ENCODE measurements at places on chromosomes 16 and 17.

GRCh38 chr17:29664743-29665480 is 42.2 kb upstream of the CORO6 start:
- no peak for DNase-seq

GRCh38 chr16:66207883-66208265 is 158.6 kb upstream of the CDH5 start:
- no peak for DNase-seq

GRCh38 chr17:81486199-81486810 is 26.3 kb downstream of the ACTG1 start:
- no peak for DNase-seq

DNA sequence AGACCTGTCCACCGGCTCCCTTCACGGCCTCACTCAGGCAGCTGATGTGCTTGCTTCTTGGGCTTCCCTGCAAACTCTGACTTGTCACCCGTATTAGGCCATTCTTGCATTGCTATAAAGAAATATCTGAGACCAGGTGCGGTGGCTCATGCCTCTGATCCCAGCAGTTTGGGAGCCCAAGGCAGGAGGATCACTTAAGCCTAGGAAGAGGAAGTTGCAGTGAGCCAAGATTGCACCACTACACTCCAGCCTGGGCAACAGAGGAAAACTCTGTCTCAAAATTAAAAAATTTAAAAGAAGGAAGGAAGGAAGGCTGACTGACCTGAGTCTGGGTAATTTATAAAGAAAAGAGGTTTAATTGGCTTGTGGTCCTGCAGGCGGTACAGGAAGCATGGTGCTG is 17.0 kb downstream of the SOST start:
- DNase-seq = no peak

- no peak for DNase-seq
Measured at GRCh38 chr16:67034487-67034886, 5.5 kb downstream of the CBFB start.

DNA sequence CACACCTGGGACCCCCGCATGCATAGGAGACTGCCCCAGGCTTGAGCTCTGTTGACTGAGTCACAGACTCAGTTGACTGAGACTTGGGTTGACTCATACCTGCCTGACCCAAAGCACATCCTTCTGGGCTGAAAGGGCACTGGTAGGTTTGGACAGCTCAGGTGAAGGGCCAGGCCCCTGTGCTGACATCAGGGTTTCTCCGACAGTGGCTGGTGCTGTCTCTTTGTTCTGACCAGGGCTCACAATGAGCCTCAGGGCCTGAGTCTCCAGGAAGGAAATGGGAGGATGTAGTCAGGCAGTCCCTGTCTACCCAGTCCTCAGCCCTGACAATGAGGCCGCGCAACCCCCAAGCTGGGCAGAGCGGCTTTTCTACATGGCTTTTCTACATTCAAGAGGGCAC is 6.5 kb downstream of the SPNS2 start:
- DNase-seq = no peak

DNA sequence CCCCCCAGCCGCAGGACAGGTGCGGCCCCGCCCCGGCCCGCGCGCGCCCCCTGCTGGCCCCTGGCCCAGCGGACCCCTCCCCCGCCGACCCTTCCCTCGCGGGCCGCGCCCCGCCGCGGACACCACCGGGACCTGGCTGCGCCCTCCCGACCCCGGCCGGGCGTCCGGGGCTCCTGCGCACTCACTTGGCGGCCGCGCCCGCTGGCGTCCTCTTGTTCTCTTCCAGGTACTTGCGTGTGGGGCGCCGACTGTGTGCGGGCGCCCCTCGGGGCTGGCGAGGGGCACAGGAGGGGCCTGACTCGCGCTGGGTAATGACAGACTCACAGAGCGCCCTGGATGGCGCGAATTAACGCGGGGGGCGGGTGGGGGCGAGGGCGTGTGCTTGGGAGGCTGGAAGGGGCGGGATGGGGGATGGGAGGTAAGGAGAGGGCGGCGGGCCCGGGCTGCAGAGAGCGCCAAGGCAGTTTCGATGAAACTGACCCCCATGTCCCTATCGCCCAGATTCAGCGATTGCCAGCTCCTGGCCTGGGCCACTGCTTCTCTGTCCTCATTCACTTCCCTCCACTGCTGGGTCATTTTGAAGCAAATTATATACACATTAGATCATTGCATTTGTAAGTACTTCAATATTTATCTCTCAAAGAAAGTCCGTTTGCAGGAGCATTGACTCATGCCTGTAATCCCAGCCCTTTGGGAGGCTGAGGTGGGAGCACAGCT is 445 bp upstream of the DBNDD1 start:
- no peak for DNase-seq

DNA sequence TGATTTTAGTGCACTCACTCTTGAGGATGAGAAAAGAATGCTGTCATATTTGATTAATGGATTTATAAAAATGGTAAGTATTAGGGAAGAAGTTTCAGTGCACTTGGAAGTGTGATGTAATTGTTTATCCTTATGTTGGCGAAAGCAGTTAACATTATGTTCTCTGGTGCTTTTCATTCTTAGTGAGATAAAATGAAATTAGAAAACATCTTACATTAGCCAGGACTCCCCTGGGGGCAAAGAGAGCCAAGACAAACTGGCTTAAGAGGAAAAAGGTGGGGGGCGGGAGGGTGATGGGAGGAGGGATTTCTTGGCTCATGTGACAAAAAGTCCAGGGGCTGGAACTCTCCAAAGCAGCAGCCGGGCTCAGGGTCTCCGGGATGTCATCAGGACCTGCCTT is 73.2 kb downstream of the KNOP1 start:
- DNase-seq = no peak

DNA sequence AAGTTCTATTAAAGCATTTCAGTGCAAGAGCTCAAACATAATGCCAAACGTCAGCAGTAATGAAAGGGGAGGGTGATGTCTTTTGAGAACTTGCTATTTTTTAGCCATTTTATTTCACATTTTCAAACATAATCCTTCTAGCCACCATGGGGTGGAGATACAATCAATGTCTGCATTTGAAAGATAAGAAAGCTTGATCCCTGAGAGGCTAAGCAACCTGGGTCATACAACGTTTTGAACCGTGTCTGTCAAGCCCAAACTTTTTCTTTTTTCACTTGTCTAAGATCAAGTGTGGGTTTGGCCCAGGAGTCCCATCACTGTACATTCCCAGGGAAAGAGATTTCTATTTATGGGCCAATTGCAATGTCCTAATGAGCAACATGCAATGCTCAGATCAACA is 331.1 kb downstream of the SLC39A11 start:
- DNase-seq = no peak

DNA sequence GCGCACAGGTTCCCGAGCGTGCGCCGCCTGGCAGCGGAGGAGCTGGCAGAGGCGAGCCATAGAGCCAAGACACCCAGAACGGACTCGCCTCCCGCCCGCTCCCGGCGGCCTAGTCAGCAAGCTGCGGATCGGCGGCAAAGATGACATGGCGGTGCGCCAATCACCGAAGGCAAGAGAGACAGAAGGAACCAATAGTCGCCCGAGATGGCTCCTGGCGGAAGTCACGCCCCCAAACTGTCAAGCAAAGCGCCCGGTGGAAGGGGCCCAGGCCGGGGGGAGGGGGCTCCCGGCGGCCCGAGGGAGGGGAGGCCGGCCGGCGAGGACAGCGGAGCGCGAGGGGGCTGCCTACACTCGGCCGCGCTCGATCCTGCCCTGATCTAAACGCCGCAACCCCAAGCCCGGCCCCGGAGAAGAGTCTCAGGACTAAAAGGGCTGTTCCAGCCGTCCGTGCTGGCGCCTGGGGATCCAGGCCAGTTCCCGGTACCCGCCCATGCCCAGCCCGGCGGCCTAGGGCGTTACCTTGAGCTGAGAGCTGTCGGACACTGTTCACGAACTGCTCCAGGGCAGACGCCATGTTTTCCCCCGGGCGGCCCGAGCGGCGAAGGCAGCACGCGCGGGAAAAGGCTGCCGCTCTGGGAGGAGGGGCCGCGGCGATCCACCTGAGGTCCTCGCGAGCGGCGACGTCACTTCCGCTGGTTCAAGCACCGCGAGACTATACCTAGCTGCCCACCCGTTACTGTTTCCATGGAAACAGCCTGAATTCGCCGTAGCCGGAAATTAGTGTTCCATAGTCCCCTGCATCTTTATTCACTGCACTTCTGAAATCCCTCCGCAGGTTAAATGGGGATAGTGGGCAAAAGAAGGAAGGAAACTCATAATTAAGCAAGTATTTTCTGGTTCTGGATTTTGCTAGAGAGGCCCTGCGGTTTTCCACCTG is at the start of gene COPS3:
Gene COPS3 (minus strand): TSS at position 634 of the 937 bp plus-strand sequence. CDS start 60 bp downstream, at position 574.
- peak; percentile 96 for DNase-seq

DNA sequence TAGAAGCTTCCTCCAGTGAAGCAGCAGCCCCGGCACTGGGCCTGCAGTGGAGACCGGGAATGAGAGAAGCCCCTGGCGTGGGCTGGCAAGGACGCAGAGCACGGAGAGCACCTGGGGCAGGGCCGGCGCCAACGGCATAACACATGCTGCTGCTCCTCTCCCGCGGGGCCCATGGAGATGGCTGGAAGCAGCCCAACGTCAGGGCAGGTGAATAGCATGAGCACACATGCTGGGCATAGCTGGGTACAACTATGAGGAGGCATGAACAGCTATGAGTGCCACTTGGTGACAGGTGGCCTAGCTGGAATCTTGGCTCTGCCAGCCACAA is 46.4 kb downstream of the IRF8 start:
- no peak for DNase-seq

DNA sequence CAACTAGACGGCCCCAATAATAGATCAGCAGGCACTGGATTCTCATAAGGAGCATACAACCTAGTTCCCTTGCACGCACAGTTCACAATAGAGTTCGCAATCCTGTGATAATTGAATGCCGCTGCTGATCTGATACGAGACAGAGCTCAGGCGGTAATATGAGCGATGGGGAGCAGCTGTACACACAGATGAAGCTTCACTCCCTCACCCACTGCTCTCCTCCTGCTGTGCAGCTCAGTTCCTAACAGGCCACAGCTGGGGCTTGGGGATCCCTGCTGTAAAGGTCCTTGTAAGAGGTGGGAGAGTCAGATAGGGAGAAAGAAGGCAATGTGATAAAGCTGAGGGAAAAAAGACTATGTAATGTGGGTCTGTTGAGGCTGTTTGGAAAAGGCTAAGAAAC is 577.5 kb downstream of the RBFOX1 start:
- DNase-seq = no peak

DNA sequence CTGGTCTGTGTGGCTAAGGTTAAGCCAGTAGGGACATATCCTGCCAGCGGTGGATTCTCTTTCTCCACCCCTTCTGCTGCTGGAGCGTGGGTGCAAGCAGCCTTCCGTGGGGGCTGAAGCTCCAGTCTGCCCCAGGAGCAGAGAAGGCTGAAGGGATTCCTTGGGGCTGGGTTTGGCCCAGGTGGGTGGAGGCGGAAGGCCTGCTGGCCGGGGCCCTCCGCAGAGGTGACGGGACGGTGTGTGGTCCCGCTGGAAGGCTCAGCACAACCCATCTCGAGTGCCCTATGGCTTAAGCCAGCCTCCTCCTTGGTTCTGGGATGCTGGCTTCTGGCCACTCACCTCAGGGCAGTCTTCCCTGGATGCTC is 13.1 kb downstream of the TIMM22 start:
- DNase-seq = no peak

- DNase-seq = no peak
Measured at GRCh38 chr17:76309461-76309860, 1.4 kb upstream of the QRICH2 start.

DNA sequence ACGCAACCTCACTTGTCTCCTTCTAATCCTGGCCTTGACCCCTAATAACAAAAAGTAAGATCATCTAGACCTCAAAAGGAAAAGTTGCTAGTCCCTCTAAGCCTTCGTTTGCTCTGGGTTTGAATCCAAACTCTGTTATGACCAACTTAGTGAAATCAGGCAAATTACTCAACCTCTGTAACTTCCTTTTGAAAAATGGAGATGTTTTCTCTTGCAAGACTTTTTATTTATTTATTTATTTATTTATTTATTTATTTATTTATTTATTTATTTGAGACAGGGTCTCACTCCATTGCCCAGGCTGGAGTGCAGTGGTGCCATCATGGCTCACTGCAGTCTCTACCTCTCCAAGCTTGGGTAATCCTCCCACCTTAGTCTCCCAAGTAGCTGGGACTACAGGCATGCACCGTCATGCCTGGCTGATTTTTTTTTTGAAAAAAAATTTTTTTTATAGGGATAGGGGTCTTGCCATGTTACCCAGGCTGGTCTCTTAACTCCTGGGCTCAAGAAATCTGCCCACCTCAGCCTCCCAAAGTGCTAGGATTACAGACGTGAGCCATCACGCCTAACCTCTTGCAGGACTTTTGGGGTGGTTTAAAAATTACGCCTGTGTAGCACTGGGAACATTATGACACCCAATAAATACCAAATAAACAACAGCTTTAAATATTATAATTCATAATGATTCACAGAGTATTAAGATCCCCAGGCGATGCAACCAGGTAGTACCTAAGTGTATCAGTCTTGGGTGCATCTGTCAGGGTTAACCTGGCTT is 63.4 kb downstream of the PITPNC1 start:
- DNase-seq = no peak

DNA sequence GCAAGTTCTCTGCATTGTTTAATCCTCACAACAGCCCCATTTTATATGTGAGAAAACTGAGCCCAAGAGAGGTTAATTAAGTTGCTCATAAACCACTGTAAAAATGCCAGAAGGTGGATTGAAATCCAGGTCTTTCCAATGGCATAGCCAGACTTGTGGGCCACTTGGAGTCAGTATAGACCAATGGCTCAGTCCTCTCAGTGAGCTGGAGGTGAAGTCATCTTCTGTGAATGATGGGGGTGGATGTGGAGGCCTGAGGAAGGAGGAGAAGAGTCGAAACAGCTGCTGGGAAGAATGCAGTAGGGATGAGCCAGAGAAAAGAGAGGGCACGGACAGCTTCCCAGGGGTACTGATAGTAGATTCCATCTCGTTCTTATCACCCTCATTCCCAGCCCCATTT is 213.4 kb downstream of the SOX9 start:
- DNase-seq = no peak

GRCh38 chr17:43351691-43352090 is 47.1 kb upstream of the ARL4D start:
- no peak for DNase-seq

GRCh38 chr17:29771546-29771945 is 148.8 kb upstream of the CORO6 start:
- no peak for DNase-seq

- no peak for DNase-seq
Measured at GRCh38 chr16:14215941-14216340, 144.8 kb downstream of the MRTFB start.

GRCh38 chr16:70375636-70376611 is 29.2 kb downstream of the DDX19A start:
- no peak for DNase-seq

DNA sequence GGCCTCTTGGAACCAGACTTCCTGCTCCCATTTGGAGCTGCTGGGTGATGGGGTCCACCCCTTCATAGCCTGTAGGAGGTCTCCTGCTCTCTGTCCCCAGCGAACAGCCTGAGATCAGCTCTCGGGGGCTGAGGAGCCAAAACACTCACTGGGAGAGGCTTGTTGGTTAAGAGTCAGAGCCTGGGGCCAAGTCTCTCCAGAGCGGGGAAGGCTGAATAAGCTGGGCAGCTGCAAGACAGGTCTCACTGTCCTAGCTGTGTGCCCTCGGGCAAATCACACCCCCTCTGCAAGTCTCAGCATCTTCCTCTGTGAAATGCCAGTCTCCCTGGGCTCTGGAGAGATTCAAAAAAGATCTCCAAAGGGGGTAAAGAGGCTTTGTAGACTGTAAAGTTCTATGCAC is 174.6 kb downstream of the WSCD1 start:
- no peak for DNase-seq
